A673 (cell line): ENCODE measurements at places on chromosomes 4 and X. TPM values are rescaled to one million over a fixed set of nuclear protein-coding genes. Genes with fewer than 3 reads are reported as not detected.
A peak's percentile ranks its signal among the peaks of the same experiment; 100 is the strongest.

DNA sequence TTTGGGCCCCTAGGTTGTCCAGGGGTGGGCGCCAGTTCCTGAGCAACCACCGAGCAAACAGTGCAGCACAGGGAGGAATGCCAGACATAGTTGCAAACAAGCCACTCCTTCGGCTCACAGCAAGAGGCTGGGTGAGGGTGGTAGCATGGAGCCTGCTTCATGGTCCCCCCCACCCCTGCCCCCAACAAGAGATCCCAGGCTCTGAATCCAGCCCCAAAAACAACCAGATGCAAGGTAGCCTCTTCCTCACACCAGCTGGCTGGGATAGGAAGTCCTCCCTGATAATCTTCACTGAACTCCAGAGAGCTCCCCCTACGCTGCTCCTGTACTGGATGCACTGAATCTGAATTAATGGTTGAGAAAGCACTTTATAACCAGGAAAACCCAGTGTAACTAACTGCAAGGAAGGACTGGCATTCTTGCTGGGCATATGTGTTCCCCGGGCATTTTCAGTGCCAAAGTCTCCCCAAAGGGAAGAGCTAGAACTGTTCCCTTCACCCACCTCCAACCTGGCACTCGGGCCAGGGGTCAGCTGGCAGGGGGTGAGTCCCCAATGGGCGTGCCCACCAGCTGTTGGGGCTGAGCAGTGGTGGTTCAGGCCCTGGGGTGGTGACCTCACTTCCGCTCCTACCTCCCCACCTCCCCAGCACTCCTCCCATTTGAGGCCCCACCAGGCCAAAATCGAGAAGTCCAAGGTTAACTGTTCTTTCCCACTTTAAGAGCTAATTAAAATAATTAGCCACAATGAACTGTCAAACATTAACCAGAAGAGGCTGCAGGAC is 1.5 kb downstream of the ELF4 start:
- peak; percentile 40 for DNase-seq

GRCh38 chr4:18194278-18194677 is 172.7 kb upstream of the LCORL start:
- no peak for DNase-seq

DNA sequence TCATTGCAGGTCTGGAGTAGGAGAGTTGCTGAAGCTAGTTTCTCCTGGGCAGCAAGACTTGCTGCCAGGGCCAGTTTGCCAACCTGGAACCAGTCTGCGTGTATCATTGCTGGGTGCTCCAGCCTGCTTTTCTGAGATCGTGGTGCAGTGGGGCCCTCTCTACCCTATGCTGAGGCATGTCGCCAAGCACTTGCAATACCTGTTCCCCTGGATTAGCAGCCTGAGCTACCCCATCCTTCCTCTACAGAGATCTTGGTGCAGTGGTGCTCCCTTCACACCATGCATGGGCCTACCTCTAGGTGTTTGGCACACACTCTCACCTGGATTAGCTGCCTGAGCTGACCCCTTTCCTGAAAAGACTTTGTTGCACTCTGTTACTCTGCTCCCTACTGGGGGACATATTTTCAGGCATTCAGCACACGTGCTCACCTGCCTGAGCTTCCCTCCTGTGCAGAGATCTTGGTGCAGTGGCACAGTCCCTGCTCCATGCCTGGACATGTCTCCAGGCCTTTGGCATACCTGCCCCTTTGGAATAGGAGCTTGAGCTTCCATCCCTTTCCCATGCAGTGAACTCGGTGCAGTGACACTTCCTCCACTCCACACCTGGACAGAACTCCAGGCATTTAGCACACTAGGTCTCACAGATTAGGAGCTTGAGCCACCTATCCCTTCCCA is 133.7 kb upstream of the CXCL13 start:
- DNase-seq = no peak

- peak; percentile 37 for DNase-seq
Observed at GRCh38 chr4:1246901-1247863, 1.7 kb downstream of the CTBP1 start.

GRCh38 chr4:30610361-30610760 is 109.8 kb upstream of the PCDH7 start:
- no peak for DNase-seq

DNA sequence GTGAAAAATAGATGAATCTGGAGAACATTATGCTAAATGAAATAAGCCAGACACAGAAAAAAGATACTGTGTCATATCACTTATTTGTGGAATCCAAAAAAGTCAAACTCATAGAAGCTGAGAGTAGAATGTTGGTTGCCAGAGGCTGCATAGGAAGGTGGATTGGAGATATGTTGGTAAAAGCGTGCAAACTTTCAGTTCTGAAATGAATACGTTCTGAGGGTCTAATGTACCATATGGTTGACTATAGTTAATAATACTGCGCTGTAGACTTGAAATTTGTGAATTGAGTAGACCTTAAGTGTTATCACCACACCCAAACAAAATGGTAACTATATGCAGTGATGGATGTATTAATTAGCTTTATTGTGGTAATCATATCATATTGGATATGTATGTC is 45.0 kb upstream of the UPRT start:
- DNase-seq = no peak

DNA sequence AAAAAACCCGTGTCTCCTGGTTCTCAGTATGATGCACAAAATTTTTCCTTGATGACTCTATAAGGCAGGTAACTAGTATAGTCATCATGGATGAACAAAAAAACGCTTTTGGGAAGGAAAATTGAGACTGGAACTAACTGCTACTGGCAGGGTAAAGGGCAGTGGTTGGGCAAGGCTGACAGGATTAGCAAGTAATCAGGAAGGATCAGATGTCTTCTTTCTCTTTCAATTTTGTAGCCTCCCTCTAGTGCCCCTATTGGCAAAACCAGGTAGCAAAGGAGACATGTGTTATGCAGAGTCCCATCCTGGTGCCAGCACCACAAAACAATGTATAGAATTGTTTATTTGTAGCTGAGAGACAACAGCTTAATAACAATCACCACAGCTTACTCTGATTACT is 12.8 kb upstream of the SLITRK4 start:
- DNase-seq = peak; percentile 29

DNA sequence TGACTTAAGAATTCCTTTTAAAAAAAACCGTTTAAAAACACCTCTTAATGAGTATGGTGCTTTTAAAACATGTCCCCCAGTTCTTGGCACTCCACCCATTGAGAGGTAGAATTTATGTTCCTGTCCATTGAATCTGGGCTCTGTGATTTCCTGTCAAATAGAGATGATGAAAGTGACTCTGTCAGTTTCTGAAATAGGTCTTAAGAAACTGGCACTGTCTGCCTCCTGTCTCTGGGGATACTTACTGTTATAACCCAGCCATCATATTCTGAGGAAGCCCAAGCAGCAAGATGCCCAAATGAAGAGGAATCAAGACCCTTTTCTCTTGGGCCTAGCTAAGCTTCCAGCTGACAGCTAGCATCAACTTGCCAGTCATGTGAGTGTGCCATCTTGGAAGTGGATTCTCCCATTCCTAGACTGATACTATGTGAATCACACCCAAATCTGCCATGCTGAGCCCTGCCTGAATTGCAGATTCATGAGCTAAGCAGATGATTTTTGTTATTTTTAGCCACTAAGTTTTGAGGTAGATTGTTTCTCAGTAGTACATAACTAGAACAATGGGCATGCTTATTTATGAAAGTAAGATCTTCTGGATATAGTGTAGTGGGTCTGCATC is 22.8 kb downstream of the C4orf54 start:
- DNase-seq = no peak

- no peak for DNase-seq
Observed at GRCh38 chr4:6410664-6411063, 61.8 kb downstream of the PPP2R2C start.

DNA sequence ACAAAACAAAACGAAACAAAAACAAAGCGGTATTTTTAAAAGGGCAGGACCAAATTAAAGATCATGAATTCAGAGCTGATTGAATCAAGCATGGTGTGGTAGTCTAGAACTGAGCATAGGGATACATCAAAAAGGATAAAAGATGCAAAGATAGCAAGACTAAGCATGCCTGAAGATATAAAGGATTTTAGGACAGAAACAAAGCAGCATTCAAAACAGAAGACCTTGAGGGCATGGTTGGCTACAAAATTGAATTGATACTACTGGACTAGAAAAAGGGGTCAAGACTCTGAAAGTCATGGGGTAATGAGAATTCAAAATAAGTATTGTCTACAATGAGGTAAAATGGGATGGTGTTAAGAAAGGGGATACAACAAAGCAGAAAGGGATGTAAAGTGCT is 41.6 kb downstream of the RAB33A start:
- no peak for DNase-seq

DNA sequence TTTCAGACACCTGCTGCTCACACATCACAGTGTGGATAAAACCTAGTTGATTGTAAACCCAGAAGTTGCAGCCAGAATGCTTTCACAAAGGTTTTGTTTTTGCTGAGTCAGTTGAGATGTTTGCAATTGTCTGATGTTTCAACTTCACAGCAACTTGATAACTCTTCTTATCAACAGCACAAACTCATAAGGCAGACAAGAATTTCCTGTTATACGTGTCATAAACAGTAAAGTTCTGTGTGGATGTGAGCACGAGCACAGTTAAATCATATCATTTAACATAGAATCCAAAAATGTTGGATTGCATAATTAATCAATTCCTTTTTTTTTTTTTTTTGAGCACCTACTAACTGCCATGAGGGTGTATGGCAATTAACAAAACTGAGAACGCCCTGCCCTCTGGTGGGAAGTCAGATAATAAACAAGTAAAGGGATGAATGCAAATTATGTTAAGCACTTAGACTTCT is 512.2 kb downstream of the PDHA2 start:
- peak; percentile 22 for DNase-seq

DNA sequence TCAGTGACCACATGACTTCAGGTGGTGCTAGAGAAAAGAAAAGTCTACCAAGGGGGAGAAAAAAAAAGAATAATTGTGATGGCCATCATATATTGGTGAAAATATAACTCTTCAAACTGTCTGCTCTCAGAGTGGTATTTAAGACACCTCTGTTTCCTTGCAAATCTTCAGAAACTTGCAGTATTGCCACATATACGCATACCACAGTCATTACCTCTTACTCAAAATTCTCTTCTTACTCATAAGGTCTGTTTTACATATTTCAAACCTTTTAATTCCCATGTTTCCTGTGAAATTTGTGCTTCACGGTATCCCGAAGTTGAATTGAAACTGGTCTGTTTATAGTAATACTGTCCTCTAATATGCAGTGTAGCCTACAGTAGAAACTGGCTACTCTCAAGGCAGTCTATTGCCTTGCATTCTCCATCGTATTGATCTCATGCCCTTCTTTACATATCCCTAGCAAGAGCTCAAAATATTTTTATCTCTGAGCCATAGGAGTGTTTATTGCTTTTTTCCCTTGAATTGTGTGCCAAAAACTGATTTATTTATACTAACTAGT is 34.7 kb upstream of the LHFPL1 start:
- no peak for DNase-seq

DNA sequence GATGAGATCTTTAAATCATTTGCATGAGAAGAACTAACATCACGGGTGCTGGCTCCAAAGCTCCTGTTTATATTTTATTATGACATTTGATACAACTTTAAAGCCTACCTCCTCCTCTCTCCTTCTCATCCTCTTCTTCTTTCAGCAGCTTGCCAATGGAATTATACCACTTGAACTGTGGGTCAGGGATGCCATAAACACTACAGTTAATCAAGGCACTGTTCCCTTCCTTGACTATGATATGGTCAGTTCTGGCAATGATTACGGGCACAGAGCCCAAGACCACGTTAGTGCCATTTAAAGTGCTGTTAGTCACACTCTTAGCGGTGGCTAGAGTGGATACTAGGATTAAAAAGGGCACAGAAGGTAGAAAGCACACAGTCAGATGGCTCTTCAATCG is 20.7 kb downstream of the MFAP3L start:
- DNase-seq = no peak

GRCh38 chrX:46577221-46578005 is 3.8 kb downstream of the CHST7 start:
- DNase-seq = no peak

- DNase-seq = no peak
Observed at GRCh38 chr4:168188754-168189153, 96.4 kb downstream of the ANXA10 start.

DNA sequence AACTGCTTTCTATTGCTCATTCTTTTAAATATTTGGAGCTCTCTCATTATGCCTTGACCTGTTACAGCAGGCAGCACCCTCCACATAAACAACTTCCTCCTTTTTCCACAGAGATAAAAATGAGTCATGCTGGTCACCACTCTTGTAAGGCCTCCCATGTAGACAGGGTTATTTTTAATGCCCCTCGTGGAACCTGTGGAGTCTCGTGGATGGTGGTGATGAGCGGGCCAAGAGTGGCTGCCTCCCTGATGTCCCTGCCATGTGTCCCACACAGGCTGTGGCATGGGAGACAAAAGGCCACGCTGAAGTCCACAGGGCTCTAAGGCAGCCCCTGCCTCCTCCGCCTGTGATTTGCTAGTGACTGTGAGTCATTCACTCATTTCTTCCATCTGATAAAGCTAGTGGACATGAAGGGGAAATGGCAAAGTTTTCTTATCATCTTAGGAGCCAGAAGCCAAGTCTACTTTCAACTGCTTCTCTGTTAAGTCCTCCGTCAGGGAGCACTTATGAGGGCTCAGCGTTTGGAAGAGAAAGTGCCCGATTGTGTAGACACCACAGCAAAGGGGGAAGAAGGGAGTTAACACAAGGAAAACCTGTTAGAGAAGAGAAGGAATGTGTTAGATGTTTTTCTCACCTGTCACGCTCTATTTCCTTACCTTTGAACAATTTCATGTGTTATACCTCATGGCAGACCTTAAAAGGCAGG is 121.6 kb upstream of the FAT1 start:
- peak; percentile 34 for DNase-seq

DNA sequence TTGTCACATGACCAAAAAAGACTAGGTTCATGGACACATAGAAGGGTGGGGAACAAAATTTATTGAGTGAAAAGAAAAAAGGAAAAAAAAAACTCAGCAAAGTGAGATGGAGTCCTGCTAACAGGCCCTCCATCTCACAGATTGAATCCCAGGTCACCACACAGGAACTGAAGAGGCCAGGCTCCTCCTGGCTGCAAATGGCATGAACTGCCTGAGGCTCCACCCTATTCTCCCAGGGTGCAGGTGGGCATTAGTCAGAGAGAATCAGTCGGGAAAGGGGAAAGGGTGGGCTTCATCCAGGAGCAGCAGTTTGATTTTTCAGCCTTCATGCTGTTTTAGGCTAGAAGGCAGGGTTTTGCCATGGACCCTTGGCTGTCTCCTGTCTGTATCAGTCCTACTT is 128.5 kb upstream of the GRID2 start:
- DNase-seq = no peak

- no peak for DNase-seq
Observed at GRCh38 chr4:948936-949300, 16.7 kb downstream of the TMEM175 start.

- DNase-seq = no peak
Observed at GRCh38 chr4:72513227-72513626, 55.8 kb downstream of the ADAMTS3 start.

TLR1 gene
- total RNA-seq = 0.15 and 0.37 TPM in 2 replicates

RGN gene
- total RNA-seq = 1.6 and 1.8 TPM in 2 replicates

MAGEC3 gene
- not detected in 2 replicates for total RNA-seq

VEGFC gene
- total RNA-seq = 0.44 TPM in 1 of 2 replicates, not detected in the other

CYLC1 gene
- not detected in 2 replicates for total RNA-seq

CXCL8 gene
- 2.5 and 2.7 TPM in 2 replicates for total RNA-seq

SYN1 gene
- total RNA-seq = 8.1 and 9.2 TPM in 2 replicates

TNMD gene
- not detected in 2 replicates for total RNA-seq

MAGEA11 gene
- total RNA-seq = not detected in 2 replicates

SLC4A4 gene
- total RNA-seq = 0.87 and 1.2 TPM in 2 replicates

TMEM192 gene
- 9.9 and 13.6 TPM in 2 replicates for total RNA-seq

FLNA gene
- total RNA-seq = 1,123 and 1,210 TPM in 2 replicates

FANCB gene
- 16.8 and 17.4 TPM in 2 replicates for total RNA-seq
